Activated gamma-delta T cell (primary cell): ENCODE measurements at places on chromosomes 7 and 10.

GRCh38 chr10:104234934-104235333 is 2.8 kb upstream of the CFAP43 start:
- DNase-seq, result no peak

DNA sequence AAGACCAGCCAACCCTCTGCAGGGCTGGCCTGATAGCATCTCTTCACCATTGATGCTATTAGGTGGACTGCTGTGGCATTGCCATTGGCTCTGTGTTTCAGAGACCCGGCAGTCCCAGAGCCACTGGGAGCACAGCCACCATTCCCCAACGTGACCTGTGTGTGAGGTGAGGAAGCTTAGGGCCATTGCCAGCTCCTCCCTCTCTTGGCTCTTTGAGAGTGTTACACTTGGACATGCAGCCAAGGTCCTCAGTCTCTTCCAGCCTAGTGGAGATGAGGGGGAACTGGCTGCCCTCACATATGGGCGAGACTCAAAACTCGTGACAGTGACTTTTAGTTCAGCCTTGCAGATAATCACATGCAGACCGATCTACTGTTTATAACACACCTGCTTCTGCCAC is 39.3 kb upstream of the HMX3 start:
- DNase-seq, result no peak

GRCh38 chr7:76133164-76133775 is 68.4 kb upstream of the SRRM3 start:
- DNase-seq, result no peak

- no peak for DNase-seq
Measured at GRCh38 chr10:31599626-31600504, 280.8 kb downstream of the ZEB1 start.

DNA sequence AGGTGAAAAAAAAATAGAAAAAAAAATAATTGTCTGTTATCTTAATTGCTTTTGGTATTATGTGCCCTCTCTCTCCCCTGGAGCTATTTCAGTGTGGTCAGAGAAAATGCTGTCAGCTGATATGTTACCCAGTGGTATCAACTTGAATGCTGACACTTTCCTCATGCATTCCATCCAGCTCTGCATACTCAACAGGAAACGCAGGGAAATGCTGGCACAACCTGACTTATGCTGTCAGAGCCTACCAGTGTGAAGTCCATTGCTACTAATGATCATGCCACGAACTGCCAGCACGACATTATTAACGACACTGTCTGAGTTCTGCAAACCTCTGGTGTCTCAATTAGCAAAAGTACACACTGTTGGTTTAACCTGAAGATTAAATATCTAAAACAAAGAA is 182.8 kb downstream of the ZWINT start:
- DNase-seq, result no peak

DNA sequence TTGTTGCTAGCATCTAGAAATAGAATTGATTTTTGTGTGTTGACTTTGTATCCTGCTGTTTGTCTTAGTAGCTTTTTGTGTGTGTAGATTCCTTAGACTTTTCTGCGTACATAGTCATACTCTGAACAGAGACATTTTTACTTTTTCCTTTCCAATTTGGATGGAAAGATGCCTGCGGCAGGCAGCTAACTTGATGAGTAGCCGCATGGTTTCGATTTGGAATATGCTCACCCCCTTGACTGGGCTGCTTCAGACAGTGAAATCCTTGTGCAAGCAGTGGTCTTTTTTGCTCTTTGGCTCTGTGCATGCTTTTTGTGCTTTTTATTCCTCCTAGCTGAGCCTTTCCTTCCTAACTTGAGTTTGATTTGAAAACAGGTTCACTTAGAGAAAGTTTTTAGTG is 71.8 kb downstream of the HHEX start:
- DNase-seq, result no peak

DNA sequence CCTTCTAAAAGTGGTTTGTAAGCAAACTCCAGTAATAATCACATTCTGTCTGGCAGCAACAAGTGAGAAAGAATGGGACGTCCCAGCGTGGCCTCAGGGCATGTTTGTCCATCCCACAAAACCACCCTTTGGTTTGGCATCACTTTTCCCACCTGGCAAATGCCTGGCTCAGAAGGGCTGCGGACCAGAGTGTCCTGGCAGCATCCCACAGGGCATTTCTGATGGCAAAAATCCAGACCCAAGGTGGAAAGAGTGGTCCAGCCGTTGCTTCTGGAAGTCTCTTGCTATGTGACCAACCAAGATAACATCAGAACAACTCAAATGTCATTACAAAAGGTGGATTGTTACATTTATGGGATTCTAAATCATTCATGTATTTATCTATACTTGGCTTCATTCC is 174.4 kb downstream of the CREB5 start:
- DNase-seq, result no peak

GRCh38 chr7:140330128-140330527 is 68.2 kb downstream of the SLC37A3 start:
- DNase-seq, result no peak
